ENCODE measurements at places on chromosomes 6 and 20. TPM values are rescaled to one million over a fixed set of nuclear protein-coding genes. Genes with fewer than 3 reads are reported as not detected.

DNA sequence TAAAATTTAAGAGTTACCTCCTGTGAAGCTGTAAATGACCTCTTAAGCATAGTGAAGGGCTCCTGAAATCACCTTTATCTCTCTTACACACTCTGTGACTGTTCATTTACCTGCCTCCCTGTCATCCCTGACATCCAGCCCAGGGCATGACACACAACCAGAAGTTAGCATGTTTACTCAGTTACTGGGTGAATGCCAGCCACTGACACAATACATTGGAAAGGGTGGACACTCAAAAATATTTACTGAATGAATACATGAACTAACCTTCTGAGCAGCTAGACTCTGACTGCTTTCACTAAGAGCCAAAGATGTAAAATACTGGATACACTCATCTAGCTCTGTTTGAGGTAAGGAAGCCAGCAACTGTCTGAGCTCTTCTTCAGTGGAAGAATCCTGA lies 25.3 kb downstream of the SERAC1 start:
- H3K4me3 ChIP-seq, result no peak overlapping the region
- peaks cover 21% of the 10 kb centered on the region for H3K36me3 ChIP-seq
- H3K27ac ChIP-seq, result peak overlapping the region; percentile 44
- no peaks in the 10 kb centered on the region for H3K27me3 ChIP-seq

DNA sequence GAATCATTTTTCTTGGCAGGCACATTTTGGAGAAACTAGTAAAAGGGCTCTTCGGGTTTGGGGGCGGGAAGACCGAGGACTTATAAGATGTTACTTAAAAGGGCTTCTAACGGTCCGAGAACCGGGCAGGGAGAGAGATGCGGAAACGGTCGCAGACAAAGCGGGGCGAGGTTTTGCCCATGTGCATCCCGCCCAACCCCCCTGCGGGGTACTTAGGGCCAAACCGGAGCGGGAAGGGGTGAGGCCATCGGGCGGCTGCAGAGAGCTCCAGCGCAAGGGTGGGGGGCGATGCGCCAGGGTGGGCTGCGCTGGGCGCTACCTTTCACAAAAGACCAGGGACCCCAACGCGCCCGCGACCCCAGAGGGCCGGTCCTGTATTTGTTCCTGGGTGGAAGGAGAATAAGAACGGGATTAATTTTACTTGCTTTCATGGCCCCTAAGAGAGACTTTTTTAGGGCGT lies 616 bp downstream of the TUBB start:
- peak; percentile 78 for DNase-seq
- no peaks in the 10 kb centered on the region for H3K27me3 ChIP-seq
- peaks cover 72% of the 10 kb centered on the region for H3K36me3 ChIP-seq
- H3K4me1 ChIP-seq, result peaks cover 63% of the 10 kb centered on the region
- H3K27ac ChIP-seq, result peak overlapping the region; percentile 97

- H3K27ac ChIP-seq, result no peak overlapping the region
- no peaks in the 10 kb centered on the region for H3K36me3 ChIP-seq
- H3K27me3 ChIP-seq, result peaks cover 27% of the 10 kb centered on the region
- H3K4me1 ChIP-seq, result peaks cover 31% of the 10 kb centered on the region
- H3K4me3 ChIP-seq, result no peak overlapping the region
These were observed 17.5 kb upstream of the KCNK16 start for GRCh38 chr6:39339868-39340550.

GRCh38 chr6:37016995-37017394 lies 11.5 kb downstream of the FGD2 start:
- H3K4me3 ChIP-seq, result no peak overlapping the region
- H3K27me3 ChIP-seq, result no peaks in the 10 kb centered on the region
- H3K4me1 ChIP-seq, result peaks cover 42% of the 10 kb centered on the region
- H3K27ac ChIP-seq, result no peak overlapping the region
- H3K36me3 ChIP-seq, result peaks cover 3% of the 10 kb centered on the region
- no peak for DNase-seq

The TRIM15 gene
- not detected for total RNA-seq

The NKAPL gene
- not detected for total RNA-seq

The MEP1A gene
- total RNA-seq, result not detected

The MAFB gene
- total RNA-seq, result 0.08 TPM

The MOG gene
- total RNA-seq, result not detected

The BRPF3 gene
- total RNA-seq, result 19.4 TPM
